ENCODE measurements at places on chromosomes 5 and 9.

- DNase-seq: no peak
These were observed 84.2 kb downstream of the THBS4 start for GRCh38 chr5:80119372-80119771.

- DNase-seq: no peak
These were observed 315.3 kb upstream of the CD180 start for GRCh38 chr5:67511911-67512310.

DNA sequence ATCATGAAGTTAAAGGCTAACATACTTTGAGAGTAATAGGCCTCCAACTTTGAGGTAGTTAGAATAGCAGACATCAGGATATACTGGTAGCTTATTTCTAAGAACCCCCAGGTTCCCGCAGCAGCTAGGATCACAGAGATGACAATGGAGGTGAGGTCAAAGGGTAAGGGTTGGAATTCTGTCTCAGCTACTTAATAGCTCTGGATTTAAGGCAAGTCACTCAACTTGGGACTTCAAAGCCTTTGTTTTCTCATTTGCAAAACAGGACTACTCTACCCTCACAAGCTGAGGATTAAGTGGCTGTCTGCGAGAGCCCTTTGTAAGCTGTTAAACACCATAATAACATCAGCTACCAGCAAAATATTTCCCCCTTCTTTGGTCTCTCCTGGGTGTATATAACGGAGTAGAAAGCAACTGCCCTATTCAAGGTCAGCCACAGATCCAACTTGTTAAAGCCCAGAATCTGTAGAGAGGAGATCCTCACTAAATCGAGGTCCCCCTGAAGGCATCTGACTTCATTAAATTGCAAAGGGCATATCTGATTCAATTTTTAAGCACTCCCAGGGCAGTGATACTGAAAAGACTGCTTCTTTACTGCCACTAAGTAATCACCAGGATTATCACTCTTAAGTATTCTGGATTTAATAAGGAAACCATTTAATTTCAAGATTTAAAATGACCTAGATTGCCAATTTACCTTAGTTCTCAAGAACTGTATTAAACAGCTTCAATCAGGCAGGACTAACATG is 104.7 kb downstream of the DCP2 start:
- no peak for DNase-seq

GRCh38 chr9:133059623-133060022 is 2.2 kb upstream of the CEL start:
- peak; percentile 29 for DNase-seq

GRCh38 chr5:109411149-109411514 is 1.4 kb upstream of the PJA2 start:
- DNase-seq: no peak

DNA sequence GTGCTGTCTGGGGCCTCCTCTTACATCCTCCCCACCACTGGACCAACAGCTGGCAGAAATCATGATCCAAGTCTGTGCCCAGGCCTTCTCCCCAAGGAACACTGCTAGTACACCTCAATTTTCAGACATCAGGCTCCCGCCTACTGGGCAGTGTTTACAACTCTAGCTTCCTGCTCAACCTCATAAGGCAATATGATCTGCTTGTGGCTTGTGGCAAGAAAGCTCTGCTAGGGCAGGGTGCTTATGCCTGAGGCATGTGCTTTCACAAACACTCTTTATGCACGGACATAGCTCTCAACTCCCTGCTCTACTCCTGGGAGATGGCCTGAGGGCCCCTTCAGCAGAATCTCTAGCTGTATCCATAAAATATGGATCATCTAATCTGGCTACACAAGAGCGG is 32.5 kb downstream of the SH3TC2 start:
- no peak for DNase-seq

DNA sequence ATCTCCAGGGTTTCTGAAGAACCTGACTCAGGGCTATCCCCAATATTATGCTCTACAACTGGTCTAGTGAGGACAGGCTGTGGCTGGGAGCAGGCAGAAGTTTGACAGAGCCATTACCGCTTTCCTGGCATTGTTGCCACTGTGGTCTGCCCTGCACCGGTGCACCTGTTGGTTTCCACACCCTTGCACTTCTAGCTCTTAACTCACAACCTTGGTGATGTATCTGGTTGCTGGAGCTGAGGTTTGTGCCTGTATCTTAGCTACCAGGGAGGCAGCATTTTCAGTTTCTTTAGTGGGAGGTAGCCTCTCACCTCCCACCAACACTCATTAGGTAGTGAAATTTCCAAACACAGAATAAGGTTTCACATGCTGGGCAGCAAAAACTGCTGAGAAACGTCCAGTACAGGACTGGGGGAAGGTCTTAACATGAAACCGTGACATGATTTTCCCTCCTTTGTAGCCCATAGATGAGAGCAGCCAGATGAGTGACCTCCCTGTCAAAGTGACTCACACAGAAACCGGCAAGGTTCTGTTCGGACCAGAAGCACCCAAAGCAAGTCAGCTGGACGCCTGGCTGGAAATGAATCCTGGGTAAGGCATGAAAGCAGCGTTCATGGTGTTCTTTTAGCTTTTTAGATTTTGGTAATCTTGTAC is 57.7 kb downstream of the SMARCA2 start:
- DNase-seq: no peak

GRCh38 chr9:129361196-129361595 is 183.1 kb upstream of the IER5L start:
- DNase-seq: no peak

GRCh38 chr5:108084105-108084504 is 297.8 kb downstream of the FBXL17 start:
- no peak for DNase-seq

- DNase-seq: no peak
These were observed 4.4 kb upstream of the QSOX2 start for GRCh38 chr9:136249877-136250559.

- no peak for DNase-seq
These were observed 10.9 kb upstream of the SLC31A2 start for GRCh38 chr9:113139953-113140352.

DNA sequence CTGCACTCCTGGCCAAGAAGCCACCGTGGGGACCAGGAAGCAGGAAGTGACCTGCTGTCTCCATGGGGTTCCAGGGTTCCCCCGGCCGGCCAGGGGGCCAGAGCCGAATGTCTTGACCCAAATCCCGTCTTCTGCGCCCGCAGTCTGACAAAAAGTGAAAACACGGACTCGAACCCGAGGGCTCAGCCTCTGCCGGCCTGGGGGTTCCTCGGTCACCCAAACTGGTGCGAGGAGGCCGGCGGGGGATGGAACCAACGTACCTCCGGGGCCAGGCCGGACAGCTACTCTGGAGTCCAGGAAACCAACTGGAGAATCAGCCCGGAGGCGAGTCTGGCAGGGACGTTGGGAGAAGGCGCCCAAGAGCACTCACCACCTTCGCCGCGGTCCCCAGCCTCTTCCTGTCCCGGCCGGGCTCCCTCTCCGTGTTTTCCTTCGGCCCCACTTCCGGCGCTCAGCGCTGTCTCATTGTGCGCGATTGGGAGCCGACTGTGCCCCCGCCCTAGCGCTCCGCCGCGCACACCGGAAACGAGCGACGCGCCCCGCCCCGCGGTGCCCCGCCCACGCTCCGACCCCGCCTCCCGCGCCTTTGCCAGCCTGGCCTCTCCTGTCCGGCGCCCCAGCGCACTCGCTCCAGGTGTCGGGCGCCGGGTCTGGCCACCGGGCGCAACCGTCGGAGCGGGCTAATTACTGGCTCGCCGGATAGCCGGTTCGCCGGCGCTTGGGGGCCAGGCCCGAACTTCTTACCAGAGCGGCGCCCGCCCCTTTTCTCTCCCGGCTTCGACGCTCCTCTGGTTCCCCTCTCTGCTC is at the start of gene TUT7:
Gene TUT7 (minus strand): TSS at position 400 of the 807 bp plus-strand sequence. CDS start 1,211 bp downstream, outside the sequence.
- DNase-seq: peak; percentile 96

DNA sequence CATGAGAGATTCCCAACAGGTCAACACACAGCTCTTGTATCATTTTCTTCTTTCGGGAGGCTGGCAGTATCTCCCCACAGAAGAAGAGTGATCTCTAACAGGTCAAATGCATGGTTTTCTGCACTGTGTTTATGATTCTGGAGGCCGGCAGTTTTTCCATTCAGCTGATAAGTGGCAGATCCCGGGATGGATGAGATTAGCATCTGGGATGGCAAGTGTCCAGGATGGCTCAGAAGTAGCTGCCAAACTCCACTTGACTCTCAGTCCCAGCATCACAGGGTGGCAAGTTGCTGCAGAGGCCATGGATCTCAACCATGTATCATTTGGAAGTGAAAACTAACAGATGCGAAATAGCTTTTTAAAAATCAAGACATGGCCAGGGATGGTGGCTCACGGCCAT is 97.8 kb upstream of the SLC44A1 start:
- no peak for DNase-seq

DNA sequence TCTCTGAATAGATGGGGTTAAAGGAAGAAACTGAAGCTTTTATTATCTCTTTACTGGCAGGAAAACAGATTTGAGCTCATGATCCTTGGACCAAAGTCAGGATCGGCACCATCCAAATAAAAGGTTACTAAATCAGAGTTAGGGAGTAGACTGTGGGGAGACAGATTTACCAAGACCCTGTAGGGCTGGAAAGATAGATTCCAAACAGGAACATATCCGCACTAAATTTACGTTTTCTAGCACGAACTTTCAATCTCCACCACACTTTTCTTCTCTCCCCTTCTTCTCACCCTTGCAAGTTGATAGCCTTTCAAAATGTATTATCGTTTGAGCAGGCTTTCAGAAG is 120.0 kb upstream of the HMHB1 start:
- no peak for DNase-seq

DNA sequence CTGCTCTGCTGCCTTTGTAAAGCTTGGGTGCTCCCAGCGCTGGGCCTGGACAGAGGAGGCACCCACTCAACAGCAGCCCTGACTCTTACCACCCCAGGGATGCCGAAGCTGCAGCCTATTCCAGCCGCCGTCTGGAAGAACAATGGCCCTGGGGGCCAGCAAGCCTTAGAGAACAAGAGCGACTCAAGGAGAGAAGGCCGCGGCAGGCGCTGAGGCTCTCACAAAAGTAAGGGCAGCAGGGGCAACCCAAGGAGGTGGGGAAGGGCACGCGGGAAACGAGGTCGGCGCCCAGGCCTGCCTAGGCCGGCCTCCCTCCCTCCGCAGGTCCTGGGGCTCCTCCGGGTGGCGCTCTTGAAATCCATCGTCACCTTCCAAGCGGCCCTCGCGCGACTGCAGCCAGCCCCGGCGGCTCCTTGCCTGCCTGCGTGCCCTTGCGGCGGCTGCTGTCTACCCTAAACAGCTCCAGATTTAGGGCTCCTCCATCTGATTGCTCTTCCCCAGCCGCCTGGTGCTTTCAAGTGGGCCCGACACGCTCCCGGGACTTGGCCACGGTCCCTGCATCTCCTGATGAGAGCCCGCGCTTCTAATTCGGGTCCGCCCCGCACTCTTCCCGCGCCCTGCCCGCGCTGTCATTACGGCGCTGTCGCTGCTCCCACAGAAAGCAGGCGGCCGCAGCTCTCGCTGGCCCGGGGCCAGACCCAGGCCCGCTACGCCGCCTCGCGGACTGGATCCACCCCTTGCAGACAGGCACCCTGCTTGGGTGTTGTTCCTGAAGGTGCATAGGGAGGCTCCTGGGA is 213.3 kb downstream of the SEMA6A start:
- no peak for DNase-seq

DNA sequence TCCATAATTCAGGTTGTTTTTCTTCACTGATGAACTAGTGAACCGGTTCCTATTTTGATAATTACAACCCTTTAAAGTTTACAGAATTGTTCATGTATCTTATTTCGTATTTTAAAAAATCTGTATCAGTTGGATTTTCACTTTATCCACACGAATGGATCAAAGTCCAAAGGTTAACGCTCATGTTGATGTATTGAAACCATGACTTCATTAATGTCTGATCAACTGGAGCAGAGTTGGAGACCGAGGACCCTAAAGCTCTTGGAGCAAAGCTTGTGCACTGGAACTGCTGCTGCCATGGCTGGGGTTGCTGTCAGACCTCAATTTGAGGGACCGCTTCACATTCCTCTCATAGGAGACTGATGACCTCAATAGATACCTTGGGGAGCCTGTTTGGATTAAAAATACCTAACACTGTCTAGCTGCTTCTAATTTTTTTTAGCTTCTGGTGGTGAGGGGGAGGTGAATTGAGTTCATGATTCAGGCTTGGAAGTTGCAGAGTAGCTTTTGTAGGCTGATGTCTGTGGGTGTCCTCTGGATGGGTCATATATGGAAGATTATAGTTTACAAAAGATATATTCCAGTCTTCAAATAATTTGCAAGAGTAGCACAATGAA is 45.1 kb downstream of the KIAA1958 start:
- DNase-seq: no peak

DNA sequence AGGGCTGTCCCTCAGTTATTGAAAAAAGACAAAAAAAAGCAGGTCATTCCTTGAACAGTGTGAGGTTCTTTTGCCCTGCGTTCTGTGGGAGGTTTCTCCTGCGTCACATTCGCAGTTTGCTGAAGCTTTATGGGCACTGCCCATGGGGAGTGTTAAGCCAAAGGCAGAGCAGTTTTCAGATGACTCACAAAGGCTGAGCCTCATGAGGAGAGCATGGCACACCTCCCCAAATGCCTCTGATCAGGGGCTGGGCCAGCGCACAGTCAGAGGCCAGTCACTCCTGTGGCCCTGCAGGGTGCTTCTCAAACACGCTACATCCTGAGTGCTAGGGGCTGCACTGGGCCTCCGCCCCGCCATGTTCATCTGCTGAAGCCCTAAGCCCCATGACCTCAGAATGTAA is 38.4 kb downstream of the IRX1 start:
- no peak for DNase-seq

- DNase-seq: no peak
These were observed 34.7 kb downstream of the PPIC start for GRCh38 chr5:123001808-123002207.

Measured in OCI-LY7 (cell line).